Stimulated activated CD8-positive, alpha-beta memory T cell treated with anti-CD3 and anti-CD28 coated beads, Interleukin-2, amount 100 ng/mL, for 1 hour (primary cell): ENCODE measurements at places on chromosomes 7 and 10.

- DNase-seq = no peak
These were observed 48.5 kb upstream of the ADRB1 start for GRCh38 chr10:113995201-113995600.

GRCh38 chr10:117442944-117443685, 67.9 kb upstream of the PDZD8 start:
- DNase-seq = peak; percentile 29

- no peak for DNase-seq
These were observed 23.2 kb downstream of the SLC35G1 start for GRCh38 chr10:93917064-93917391.

- no peak for DNase-seq
These were observed 91.2 kb downstream of the GTF2IRD1 start for GRCh38 chr7:74544706-74545469.

DNA sequence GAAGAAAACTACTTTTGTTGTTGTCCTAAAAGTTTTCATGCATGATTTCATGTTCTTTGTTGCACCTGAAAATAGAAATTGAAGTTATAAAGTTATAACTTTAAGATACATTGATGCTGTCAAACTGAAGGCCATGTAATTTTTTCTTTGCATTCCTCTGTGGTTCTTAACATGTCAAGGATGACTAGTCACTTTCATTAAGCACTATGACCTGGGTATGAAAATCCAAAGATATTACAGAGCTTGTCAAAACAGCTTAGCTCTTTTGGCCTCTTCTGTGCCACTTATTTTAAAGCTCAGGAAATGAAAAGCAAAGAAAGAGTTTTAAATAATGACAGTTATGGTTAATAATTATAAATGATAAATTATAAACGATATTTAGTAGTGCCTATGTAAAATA, 241.6 kb upstream of the CACNA2D1 start:
- DNase-seq = no peak

- DNase-seq = no peak
These were observed 17.7 kb downstream of the FRG2B start for GRCh38 chr10:133608855-133609254.

GRCh38 chr10:16360425-16360824, 76.4 kb upstream of the PTER start:
- DNase-seq = no peak

DNA sequence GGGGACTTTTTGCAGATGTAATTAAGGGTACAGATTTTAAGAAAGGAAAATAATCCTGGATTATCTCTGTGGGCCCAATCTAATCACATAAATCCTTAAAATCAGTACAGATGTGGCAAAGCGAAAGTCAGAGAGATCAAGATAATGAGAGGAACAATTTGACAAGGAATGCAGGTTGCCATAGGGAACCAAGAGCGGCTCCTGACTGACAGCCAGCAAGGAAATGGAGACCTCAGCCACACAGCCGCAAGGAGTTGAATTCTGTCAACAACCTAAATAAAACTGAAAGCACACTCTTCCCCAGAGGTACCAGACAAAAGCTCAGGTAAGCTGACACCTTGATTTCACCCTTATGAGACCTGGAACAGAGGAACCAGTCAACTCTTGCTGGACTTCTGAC, 3.4 kb upstream of the PNPLA8 start:
- no peak for DNase-seq

GRCh38 chr10:107451047-107451446, 286.5 kb upstream of the SORCS1 start:
- DNase-seq = no peak
